Activated CD4-positive, alpha-beta T cell treated with anti-CD3 and anti-CD28 coated beads, Interleukin-2, amount 50 U/mL, for 1 hour (primary cell): ENCODE measurements at places on chromosomes 4 and X.

- DNase-seq = peak; percentile 11
These were observed 490 bp downstream of the RWDD4 start for GRCh38 chr4:183658362-183659028.

GRCh38 chr4:181796502-181796901, 446.7 kb upstream of the TENM3 start:
- no peak for DNase-seq

DNA sequence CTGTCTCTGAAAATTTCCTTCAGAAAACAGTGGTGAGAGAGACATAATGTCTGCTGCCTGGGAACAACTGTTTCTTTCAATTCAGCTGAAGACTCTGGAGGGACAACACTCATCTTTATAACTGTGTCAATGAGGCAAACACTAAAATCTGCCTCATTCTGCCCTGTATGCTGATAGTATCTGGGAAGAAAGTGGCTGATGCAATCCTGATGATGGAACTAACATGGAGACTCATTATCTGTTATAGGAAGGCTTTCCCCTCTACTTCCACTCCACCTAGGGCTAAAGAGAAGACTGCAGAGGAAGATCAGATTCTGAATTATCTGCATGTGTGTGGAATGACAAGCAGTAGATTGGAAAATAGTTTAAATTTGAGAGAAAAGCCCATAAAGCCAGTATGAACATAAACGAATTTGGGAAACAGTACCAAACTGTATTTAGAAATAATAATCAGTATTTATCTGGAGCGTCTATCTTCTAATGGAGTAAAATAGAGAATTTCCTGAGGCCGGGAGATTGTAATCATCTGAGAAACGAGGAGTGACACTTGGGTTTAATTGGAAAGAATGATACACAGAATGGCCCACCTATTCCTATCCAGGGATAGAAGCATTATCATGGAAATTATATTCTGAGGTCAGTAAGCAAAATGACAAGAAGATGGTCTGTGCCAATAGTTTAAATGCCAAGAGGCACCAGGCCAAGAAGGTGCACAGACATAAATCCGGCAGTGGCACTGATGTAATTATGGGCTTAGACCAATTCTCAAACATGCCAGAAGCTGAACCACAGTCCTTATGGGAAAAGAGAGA, 85.4 kb downstream of the SHISA3 start:
- no peak for DNase-seq

DNA sequence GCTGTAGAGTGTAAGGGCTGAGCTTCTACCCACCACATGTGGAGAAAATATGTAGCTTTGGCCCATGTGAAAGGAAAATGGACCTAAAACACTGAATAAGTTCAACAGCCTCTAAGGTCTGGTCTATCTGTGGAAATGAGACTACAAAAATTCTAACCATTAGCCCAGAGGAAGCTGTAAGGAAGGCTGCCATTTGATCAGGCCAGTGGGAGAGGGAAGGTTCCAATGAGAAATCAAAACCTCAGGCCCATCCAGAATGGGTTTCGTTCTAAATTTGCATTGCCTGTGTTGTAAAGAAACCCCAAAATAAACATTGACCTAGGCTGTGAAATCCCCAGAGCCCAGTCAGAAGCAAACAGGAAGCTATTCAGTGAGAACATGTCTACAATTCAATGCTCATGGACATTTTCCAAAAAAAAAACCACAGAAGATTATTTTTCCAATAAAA, 320.4 kb upstream of the SLC7A11 start:
- no peak for DNase-seq

DNA sequence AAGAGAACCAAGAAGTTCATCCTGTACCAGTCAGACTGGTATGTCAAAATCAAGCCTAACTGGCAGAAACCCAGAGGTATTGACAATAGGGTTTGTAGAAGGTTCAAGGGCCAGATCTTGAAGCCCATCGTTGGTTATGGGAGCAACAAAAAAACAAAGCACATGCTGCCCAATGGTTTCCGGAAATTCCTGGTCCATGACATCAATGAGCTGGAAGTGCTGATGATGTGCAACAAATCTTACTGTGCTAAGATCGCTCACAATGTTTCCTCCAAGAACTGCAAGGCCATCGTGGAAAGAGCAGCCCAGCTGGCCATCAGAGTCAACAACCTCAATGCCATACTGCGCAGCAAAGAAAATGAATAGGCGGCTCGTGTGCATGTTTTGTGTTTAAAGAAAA, 172.7 kb upstream of the MED14 start:
- DNase-seq = no peak

DNA sequence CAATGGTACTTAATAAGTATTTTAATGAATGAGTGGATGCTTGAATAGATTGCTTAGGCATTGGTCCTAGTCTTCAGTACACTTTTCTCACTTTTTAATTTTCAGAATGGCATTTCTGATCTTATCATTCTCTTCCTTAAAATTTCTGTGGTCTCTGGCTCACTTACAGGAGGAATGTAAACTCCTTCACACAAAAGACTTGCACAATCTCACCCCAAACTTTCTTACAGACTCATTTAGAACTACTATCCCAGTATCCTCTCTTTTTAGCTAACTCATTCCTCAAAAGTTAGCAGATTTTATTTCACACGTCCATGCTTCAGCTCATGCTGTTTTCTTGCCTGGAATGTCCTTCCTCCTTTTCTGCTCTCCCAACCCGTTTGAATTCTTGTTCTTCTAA, 350.1 kb downstream of the GRXCR1 start:
- DNase-seq = no peak

GRCh38 chr4:181952478-181952877, 290.7 kb upstream of the TENM3 start:
- DNase-seq = no peak

- DNase-seq = no peak
These were observed 178.3 kb downstream of the RASL11B start for GRCh38 chr4:53040459-53040815.

DNA sequence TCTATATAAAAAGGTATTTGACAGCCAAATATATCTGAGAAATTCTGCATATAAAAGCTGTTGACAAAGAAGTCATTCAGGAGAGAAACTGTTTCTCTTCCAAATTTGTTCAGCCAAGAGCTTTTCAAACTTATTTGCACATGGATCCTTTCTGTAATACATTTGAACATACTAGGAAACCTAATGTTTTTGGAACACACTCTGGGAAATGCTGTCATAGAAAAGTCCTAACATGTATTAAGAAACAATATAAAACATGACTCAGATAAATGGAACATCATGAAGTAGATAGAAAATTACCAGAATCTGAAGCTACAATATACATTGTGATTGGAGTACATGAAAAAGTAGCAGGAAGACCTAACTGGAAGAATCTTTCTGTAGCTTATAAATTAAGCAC, 781.5 kb upstream of the EPHA5 start:
- DNase-seq = no peak

DNA sequence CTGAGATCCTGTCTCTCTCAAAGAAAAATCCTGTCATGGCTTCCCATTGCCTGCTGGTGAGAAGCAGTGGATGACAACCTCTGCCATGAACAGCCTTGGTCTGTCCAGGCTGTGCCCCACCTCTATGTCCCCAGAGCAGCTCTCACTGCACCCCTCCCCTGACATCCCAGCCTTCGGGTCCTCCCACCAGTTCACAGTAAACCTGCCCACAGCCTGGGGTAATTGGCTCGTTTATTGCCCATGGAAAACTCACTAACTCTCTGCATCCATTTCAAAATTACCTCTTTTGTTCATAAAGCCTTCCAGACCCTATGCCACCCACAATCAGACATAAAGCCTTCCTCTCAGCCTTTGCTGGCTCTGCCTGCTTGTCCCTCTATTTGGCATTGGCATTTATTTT, 10.7 kb upstream of the HMGB3 start:
- no peak for DNase-seq

GRCh38 chrX:132810964-132811712, 147.3 kb downstream of the HS6ST2 start:
- DNase-seq = no peak

DNA sequence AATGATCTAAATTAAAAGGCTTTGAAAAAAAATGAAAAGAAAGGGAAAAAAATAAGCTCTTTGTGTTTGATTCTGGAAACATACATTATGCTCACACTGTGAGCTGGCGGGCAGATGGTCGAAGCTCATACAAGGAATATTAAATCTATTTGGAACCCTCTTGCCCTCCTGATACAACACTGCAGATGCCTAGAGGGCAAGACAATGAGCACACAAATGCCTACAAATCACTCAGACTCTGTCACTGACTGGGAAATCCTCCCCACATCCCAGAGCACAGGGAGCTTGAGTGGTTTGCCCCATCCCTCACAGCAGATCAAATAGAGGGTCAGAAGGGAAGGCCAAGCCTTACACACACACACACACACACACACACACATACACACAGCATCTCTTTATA, 320.4 kb downstream of the HNRNPD start:
- no peak for DNase-seq

DNA sequence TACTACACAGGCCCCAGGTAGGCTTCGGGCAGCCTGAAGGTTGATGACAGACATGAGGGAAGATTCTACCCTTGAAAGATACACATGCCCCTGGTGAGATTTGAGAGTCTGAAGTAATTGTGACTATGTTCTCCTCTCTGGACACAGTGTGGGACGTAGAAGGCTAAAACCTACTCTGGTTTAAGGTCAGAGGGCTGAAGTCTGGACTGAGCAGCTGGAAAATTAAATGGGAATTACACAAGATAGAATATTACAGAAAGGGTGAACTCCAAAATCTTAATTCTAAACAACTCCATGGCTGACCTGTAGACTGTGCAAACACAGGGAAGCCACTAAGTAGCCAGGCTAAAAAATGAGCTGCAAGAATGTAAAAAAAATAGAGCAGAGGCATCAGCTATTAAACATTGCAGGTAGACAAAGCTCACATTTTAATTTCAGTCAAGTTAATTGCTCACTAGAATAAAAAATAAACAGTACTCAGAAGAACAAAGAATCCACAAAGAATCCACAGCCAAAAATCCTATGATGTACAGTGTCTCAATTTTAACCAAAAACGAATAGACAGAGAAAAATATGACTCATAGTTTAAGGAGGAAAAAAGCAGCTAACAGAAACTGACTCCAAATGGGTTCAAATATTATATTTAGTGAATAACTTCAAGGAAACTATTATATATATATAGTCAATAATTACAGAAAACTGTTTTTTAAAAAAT, 170.4 kb downstream of the PCDH18 start:
- no peak for DNase-seq

- DNase-seq = no peak
These were observed 16.3 kb downstream of the SULT1B1 start for GRCh38 chr4:69744157-69744478.

DNA sequence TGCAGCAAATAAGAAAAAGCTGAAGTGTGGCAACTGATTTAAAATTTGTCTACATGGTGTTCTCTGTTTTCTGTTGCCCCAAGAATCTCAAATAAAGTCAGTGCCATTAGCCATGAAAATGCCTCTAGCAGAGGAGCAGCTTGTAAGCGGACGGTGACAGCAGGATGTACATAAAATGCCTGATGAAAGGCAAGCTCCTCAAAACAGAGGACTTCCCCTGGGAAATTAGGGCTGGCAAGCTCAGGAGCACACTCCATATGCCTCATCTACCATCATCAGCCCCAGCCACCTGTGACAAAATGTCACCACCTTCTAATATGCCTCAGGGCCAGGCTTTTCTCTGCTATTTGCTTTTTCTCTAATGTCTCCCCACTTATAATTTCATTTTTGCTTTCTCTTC, 54.5 kb downstream of the ASB9 start:
- DNase-seq = no peak

- DNase-seq = peak; percentile 61
These were observed 45.2 kb upstream of the CLCN4 start for GRCh38 chrX:10111364-10112148.

- no peak for DNase-seq
These were observed 45.4 kb downstream of the SMARCAD1 start for GRCh38 chr4:94253036-94253435.

DNA sequence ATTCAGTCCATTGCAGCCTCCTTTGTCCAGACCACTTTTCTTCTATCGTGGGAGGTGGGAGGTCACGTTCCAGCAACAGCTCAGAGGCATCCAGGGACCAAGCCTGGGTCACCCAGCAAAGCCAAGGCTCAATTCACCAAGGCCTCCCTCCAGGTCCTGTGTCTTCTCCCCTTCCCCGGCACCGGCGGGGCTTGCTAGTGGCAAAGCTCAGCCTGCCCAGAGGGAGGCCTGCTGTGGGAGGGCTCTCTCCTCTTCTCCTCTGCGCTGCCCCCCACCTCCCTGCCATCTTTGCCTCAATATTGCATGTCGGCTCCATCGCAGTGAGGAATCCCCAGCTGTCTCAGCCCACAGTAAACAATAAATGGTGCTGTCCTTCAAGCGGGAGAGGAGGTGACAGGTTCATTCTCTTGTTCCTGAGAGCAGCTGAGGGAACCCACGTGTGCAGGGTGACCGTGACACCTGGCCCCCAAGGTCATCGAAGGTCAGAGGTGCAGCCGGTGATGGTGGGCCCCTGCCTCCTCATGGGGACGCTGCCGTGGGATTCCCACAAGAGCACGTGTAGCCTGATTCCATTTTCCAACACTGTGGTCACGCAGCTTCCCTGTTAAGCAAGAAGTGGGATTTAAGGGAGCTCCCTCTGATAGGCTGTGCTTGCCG, 111.5 kb upstream of the PSAPL1 start:
- no peak for DNase-seq

- no peak for DNase-seq
These were observed 518 bp downstream of the TACR3 start for GRCh38 chr4:103719105-103719829.

DNA sequence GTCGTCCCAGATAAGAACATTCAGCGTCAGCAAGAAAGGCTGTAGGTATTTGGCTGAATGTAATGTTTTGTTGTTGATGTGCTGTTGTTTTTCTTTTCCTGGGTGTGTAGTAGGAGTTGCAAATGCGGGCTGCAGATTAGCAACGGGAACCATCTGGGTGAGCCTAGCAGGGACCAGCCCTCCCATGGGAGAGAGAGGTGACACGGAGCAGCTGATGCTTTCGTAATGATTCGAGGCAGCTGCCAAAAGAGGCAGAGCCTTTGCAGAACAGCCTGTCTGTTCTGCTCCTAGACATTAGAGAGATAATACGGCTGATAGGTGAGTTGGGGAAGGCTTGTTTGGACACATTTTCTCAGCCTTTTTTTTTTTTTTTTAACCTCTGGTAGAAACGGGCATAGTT, 25.3 kb downstream of the ARSF start:
- DNase-seq = no peak

- no peak for DNase-seq
These were observed 391.0 kb downstream of the GPAT3 start for GRCh38 chr4:83926950-83927349.

DNA sequence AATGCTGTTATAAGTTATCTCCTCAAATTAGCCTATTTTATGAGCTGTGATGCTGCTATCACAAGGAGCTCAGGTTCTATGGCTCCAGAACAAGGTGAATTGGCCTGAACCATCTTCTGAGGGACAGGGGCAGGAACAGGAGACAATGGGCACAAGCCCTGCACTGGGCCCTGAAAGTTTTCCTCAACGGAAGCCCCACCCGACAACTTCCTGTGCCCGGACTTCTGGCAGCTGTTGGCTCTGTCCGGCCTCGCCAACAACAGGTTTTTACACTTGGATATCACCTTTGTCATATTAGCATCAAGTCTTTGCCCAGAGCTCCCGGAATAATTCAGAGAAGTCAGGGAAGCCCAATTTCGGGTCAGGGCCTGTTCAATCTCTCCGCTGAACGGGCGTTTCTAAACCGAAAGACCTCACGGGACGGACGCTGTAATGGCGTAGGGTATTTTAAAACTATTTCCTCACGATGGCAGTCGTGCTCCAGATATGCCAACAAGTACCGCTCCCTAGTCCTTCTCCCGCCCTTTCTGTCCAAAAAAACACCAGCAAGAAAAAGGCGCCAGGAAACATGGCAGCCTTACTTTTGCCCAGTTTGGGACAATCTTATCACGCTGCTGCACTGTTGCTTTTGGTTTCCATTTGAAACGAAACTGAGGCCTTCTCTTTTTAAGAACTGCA, 201.0 kb upstream of the STK26 start:
- no peak for DNase-seq
